ENCODE measurements at places on chromosomes 3 and 15. TPM values are rescaled to one million over a fixed set of nuclear protein-coding genes. Genes with fewer than 3 reads are reported as not detected.

GRCh38 chr3:110236976-110237610 is 834.5 kb upstream of the NECTIN3 start:
- no peak for DNase-seq

Gene GXYLT2
- total RNA-seq, result 0.79 TPM

Gene FLNB
- 822 TPM for total RNA-seq

Gene TMEM42
- 17.1 TPM for total RNA-seq

Gene GOLGA6D
- total RNA-seq, result not detected

- DNase-seq, result no peak
Measured at GRCh38 chr3:195591220-195591619, 7.5 kb upstream of the APOD start.

DNA sequence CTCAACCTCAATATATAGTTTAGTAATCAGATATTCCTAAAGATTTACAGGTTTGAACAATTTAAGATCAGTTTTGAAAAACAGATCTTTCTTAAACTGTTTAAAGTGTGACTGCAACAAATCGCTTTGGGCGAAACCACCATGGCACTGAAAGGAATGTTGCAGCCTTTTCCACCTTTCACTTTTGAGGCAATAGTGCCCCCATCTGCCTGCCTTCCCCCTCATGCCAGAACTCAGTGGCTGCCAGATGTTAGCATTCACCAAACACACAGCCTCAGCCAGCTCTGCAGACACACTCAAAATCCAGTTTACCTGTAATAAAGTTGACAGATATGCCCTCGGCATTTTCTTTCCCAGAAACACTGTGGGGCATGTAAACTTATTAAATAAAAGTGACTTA is 3.3 kb downstream of the LYSMD4 start:
- peak; percentile 41 for DNase-seq

Gene WDR93
- not detected for total RNA-seq

DNA sequence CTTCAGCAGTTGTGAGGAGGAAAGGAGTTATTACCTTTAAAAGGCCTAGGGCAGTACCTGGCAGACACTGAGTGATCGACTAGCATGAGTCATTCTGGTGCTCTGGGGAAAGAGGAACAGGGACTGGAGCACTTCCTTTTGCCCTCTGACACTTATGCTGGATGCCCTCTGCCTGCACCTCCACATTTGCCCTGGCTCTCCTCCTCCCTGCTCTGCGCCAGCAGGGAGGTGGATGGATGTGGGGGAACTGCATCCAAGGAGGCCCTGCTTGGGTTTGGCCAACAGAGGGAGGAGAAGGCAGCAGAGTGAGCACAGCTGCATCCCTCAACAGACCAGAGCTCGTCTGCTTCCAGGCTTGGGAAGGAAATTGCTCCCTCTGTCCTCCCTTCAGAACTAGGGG is 75.0 kb downstream of the SEMA5B start:
- peak; percentile 84 for DNase-seq

Gene APOD
- total RNA-seq, result 0.77 TPM

Gene EPM2AIP1
- 6.1 TPM for total RNA-seq

- DNase-seq, result peak; percentile 70
Measured at GRCh38 chr3:52090131-52090932, 34.0 kb upstream of the DUSP7 start.

- no peak for DNase-seq
Measured at GRCh38 chr3:153127788-153128187, 34.2 kb upstream of the RAP2B start.

DNA sequence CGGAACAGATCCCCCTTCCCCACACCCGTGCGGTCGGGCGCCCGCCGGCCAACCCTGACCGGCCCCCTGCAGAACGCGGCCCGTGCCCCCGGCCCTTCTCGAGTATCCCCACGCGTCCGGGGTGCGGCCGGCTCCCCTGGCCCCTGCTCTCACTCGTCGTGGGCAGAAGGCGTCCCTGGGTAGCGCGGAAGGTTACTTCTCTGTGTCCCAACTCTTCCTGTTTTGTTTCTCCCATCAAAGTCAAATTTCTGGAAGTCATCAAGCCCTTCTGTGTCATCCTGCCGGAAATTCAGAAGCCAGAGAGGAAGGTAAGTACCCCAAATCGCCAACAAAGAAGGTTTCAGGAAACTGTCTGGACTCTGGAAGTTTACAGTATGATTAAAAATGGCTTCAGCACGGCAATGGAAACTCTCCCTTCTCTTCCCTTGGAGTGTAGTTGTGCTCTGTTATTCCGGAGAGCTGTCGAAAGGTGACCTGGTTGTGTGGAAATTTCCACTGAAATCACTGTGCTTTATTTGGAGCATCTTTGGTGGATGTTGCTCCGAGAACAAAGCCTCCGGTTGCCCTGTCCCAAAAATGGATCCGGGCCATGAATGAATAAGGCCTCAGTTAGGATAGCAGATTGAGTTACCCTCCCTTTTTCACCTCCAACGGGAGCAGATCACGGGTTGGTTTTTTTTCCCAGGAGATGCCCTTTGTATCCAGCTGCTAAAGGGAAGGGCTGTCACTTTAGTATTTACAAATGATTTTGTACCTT is 536 bp downstream of the SEC61A1 start:
- DNase-seq, result no peak

GRCh38 chr15:55016225-55016624 is 180.5 kb downstream of the RSL24D1 start:
- DNase-seq, result no peak

- no peak for DNase-seq
Measured at GRCh38 chr3:45792036-45792435, 4.3 kb downstream of the SLC6A20 start.

Gene DUOX1
- 13.2 TPM for total RNA-seq

Gene CNTN3
- 1.5 TPM for total RNA-seq

- DNase-seq, result no peak
Measured at GRCh38 chr15:69600556-69601085, 148.0 kb downstream of the RPLP1 start.

GRCh38 chr3:89584398-89584797 is 477.0 kb downstream of the EPHA3 start:
- DNase-seq, result peak; percentile 7

GRCh38 chr3:14439501-14440167 is 37.2 kb downstream of the SLC6A6 start:
- no peak for DNase-seq

DNA sequence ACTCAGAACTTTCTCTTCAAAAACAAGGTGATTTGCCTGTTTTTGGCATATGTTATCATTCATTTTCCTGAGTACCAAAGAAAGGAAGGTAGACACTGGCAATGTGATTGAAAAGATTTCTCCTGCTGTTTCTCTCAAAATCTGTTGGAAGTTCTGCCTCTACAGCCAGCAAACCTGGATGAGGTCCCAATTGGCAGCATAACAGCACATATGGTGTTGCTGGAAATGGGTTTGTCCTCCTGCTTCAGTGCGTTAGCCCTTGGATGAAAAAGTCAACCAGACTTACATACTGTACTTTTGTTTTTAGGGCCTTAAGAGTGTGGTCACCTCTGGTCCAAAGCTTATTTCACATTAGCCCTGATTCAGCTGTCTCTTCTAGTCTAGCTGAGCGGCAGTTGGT is 237.6 kb upstream of the MME start:
- no peak for DNase-seq

DNA sequence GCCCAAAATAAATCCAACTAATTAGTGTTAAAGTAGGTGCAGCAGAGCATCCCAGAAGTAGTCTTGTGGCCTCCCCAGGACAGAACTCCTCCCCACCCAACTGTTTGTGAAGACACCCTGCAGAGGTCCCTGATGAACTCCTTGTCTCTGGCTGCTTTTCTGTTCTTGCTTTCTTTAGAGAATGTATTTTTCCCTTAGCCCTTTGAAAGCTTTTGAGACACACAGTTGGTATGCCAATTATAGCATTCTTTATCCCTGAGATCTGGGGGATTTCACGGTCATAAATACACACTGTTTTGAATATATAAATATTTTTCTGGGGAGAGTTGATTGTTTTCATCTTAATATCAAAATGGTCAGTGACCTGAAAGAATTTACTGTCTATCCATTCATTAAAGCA is 9.8 kb downstream of the TFG start:
- no peak for DNase-seq

Gene GABRA5
- total RNA-seq, result not detected

GRCh38 chr15:34716111-34716510 is 38.7 kb downstream of the GJD2 start:
- DNase-seq, result no peak

Gene GAP43
- not detected for total RNA-seq

Gene ARMC8
- total RNA-seq, result 29.5 TPM

Gene PIK3CB
- 11.3 TPM for total RNA-seq

- DNase-seq, result peak; percentile 74
Measured at GRCh38 chr3:115248274-115248673, 101.2 kb upstream of the ZBTB20 start.

DNA sequence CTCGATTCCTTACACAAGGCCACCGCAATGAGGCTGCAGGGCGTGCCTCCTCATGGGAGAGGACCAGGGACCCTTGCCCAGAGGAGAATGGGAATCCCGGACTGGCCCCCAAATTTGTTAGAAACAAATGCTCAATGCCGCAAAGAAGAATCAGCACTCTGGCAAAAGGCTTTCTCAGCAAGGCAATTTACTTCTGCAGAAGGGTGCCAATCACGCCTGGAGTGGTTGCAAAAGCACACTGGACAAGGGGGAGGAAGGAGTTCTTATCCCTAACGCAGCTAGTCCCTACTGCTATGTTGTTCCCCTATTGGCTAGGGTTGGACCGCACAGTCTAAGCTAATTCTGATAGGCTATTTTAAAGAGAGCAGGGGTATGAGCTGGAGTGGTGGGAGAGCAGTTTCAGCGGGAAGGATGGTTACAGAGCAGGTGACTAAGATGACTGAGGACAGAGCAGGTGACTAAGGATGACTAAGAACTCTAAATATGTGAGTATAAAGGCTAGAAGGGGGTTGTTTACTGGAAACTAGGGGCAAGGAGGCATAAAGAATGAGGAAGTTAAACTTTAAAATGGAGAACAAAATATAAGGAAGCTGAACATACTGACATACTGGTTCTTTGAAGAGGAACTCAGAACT is 48.5 kb downstream of the KATNBL1 start:
- peak; percentile 53 for DNase-seq

DNA sequence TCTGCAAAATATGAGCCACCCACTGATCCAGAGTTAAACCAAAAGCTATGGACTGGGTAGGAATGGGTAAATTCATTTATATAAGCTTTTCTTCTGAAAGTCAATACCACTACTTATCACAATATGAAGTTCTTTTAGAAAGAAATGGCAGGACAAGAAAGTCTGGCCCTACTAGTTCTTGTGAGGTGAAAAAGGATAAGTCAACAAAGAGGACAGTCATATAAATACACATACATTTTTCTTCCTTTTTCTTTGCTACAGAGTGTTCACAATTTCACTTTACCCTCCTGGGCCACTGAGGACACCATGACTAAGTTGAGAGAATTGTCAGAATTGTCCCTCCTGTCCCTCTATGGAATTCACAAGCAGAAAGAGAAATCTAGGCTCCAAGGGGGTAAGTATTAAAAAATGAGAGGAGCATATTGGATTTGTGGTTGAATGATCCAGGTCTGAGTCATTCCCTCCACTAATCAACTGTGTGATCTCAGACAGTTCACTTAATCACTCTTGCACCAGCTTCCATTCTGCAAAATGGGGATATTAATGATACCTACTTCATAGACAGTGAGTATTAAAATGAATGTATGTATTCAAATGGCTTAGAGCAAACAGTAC is 27.6 kb downstream of the ACP3 start:
- peak; percentile 88 for DNase-seq

Gene IRAK2
- 4.7 TPM for total RNA-seq

DNA sequence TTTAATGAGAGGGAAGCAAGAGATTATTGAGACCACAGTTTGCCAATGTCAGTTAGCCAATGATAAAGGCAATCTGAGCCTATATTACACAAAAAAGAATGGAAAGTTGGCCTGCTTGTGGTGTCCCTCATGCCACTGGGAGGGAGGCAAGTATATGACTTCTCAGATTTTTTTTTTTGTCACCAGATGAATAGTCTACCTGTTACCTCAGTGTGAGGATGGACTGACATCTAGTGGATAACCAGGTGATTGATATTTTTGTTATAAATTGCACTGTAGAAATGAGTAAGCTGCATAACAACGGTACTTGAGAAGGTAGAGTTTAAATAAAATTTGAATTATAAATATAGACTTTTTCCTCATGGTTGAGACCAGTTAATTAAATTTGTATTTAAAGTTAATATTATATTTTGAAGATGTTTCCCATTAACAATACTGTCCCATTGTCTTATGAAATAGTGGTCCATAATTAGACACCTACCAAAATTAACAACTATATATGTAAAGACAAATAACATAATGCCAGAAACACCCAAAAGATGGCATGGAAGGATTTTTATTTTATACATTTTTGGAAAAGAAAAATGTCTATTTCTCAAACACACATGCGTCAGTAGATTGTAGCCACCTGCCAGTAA is 237.8 kb upstream of the GADL1 start:
- DNase-seq, result peak; percentile 66

GRCh38 chr3:128348805-128349531 is 117.7 kb downstream of the DNAJB8 start:
- no peak for DNase-seq

DNA sequence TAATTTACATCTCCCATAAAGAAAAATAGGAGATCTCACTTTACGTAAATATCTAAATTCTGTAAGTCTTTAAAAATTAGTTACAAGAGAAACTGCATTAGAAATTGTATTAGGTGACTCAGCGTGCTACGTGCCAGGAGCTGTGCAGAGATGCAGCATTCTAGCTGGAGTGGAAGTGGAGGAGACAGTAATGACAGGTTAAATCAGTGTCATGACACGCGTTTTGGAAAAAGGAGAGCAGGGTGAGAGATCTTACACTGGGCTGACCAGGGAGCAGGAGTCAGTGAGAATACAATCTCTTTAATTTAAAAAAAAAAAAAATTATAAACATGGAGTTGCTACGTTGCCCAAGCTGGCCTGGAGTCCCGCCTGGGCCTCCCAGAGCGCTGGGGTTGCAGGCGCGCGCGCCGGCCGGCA is 635 bp downstream of the TUBGCP5 start:
- peak; percentile 67 for DNase-seq

Gene NUDT16
- total RNA-seq, result 7.6 TPM

Data from bronchial epithelial cell (primary cell).